ENCODE measurements at places on chromosomes 3 and 15. TPM values are rescaled to one million over a fixed set of nuclear protein-coding genes. Genes with fewer than 3 reads are reported as not detected.

The MYEF2 gene
- total RNA-seq: 73.0 TPM

The CYP1A1 gene
- total RNA-seq: not detected

The SCG5 gene
- 2.6 TPM for total RNA-seq

The ANKRD34C gene
- total RNA-seq: 0.30 TPM

The GOLGA6A gene
- total RNA-seq: not detected

The GUCA1C gene
- not detected for total RNA-seq

DNA sequence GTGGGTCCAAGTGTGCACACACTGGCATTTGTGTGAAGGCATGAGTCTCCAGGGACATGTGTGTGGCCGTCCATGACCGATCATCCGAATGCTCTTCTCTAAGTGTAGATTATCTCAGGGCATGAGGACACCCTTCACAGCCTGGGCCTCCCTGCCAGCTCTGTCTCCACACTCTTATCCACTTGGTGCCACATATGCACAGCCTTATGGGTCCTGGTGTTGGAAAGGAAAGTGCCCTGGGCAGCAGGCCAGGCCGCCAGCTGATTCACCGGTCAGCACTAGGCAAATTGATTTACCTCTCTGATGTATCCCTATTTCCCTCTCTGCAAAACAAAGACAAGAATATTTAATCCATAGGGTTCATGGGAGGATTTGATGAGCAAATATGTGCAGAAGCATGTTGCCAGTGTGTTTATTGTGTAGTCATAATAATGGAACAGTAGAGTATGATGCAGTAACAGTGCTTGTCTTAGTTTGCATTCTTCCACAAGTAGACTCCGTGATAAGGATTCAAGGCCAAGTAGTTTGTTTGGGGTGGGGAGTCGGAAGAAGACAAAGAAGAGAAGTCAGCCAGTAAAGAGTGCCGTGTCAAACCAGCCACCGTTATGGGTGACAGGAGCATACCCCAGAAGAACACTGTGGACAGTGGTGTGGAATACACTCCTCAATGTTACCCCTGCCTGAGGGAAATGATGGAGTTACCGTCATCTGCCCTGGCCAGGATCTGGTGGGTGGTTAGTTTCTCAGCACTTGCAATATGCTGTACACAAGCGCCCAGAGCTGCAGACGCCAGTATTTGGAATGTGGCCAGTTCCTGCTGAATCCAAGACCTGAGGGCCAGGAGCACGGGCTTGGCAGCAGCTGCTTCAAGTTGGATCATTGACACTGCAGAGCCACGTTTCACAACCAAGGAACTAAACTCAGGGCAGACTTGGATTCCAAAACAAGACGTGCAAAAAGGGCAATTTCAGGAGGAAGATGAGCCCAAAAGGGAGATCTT, 85.1 kb downstream of the MTHFS start:
- H3K4me1 ChIP-seq: no peaks in the 10 kb centered on the region
- no peak overlapping the region for H3K4me3 ChIP-seq
- H3K27me3 ChIP-seq: no peaks in the 10 kb centered on the region

DNA sequence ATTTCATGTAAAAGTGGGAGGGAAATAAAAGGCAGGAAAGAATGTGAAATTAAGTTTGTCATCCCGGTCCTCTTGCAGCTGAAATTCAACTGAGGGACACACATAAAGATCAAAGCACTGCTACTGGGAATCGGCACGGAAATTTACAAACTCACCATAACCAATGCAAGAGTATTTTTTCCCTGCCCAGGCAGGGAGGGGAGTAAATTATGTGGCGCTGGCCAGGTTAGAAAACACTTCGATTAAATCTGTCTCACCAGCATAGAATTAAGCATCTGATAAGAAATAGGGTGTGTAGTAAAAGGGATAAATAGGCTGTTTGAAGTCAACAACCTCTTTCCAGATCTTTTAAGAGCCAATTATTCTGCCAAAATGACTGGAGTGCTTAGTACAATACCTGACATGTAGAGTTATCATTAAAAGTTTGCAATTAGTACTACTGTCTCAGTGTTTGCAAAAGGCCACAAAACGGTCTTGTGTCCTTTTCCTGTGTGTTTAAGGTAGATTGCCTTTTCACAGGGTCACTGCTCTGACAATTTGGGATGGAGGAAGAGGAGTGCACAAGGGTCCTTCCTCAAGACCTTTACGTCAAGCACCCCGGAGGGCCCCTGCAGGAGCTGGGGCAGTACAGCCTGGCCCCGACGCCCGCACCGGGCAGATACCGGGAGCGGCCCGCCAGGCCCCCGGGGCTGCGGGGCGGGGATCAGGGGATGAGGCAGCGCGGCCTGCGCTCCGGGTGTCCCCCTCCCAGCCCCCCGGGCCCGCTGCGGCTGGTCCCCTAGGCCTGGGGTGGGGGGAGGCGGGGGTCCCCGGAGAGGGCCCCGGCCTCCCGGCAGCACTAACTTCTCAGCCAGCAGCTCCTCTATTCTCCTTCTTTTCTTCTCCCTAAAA, 651 bp downstream of the UBA3 start:
- H3K27me3 ChIP-seq: no peaks in the 10 kb centered on the region
- no peak for DNase-seq
- no peak overlapping the region for H3K27ac ChIP-seq
- H3K4me1 ChIP-seq: peaks cover 4% of the 10 kb centered on the region
- H3K4me3 ChIP-seq: peak overlapping the region; percentile 100
- no peaks in the 10 kb centered on the region for H3K36me3 ChIP-seq

DNA sequence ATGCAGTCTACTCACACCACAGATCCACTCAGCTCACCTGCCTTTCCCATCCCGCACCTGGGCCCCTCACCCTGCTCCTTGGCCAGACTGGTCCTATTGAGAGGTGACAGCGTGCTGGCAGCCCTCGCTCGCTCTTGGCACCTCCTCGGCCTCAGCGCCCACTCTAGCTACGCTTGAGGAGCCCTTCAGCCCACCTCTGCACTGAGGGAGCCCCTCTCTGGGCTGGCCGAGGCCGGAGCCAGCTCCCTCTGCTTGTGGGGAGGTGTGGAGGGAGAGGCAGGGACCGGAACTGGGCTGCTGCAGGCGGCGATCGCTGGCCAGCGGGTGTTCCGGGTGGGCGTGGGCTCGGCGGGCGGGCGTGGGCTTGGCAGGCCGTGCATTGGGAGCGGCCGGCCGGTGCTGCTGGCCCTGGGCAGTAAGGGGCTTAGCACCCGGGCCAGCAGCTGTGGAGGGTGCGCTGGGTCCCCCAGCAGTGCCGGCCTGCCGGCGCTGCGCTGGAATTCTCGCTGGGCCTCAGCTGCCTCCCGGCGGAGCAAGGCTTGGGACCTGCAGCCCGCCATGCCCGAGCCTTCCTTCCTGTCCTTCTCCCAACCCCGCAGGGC, 45.5 kb upstream of the USP3 start:
- no peak overlapping the region for H3K4me3 ChIP-seq
- H3K27me3 ChIP-seq: no peaks in the 10 kb centered on the region
- no peaks in the 10 kb centered on the region for H3K4me1 ChIP-seq
- H3K27ac ChIP-seq: no peak overlapping the region
- no peak for DNase-seq

GRCh38 chr3:29901097-29901496, 620.2 kb downstream of the RBMS3 start:
- no peak overlapping the region for H3K4me3 ChIP-seq
- H3K27me3 ChIP-seq: no peaks in the 10 kb centered on the region
- DNase-seq: no peak

DNA sequence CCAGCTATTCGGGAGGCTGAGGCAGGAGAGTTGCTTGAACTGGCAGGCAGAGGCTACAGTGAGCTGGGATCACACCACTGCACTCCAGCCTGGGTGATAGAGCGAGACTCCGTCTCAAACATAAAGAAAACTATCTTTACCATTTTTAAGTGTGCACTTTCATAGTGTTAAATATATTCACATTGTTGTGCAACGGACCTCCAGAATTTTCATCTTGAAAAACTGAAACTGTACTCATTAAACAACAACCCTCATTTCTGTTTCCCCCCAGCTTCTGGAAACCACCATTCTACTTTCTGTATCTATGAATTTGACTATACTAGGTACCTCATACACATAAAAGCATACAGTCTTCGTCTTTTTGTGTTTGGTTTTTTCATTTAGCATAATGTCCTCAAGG, 375.1 kb downstream of the SHQ1 start:
- H3K27ac ChIP-seq: no peak overlapping the region
- H3K36me3 ChIP-seq: no peaks in the 10 kb centered on the region
- H3K4me3 ChIP-seq: no peak overlapping the region
- no peaks in the 10 kb centered on the region for H3K27me3 ChIP-seq
- no peak for DNase-seq

DNA sequence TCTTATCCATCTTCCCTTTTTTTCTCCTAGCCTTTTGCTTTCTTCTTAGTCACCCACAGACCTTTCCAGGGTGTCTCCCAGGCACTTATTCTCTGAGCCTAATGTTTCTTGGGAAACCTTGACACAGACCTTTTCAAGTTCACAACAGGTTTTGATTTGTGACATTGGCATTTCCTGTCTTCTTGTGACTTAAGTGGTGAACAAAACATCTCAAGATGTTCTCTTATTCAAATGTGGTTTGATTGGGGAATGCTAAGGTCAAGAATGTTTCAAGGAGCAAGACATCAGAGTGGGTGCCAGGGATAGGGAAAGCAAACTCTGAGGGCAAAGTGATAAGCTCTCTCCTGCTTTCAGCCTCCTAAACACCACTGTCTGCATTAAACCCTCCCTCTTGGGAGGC, 68.2 kb upstream of the GSK3B start:
- H3K4me1 ChIP-seq: peaks cover 2% of the 10 kb centered on the region
- no peak overlapping the region for H3K4me3 ChIP-seq
- no peaks in the 10 kb centered on the region for H3K27me3 ChIP-seq
- no peak for DNase-seq
- H3K36me3 ChIP-seq: no peaks in the 10 kb centered on the region
- no peak overlapping the region for H3K27ac ChIP-seq

- H3K27me3 ChIP-seq: no peaks in the 10 kb centered on the region
- H3K36me3 ChIP-seq: no peaks in the 10 kb centered on the region
- no peaks in the 10 kb centered on the region for H3K4me1 ChIP-seq
- no peak overlapping the region for H3K27ac ChIP-seq
Measured at GRCh38 chr3:69460034-69460433, 74.1 kb upstream of the FRMD4B start.

DNA sequence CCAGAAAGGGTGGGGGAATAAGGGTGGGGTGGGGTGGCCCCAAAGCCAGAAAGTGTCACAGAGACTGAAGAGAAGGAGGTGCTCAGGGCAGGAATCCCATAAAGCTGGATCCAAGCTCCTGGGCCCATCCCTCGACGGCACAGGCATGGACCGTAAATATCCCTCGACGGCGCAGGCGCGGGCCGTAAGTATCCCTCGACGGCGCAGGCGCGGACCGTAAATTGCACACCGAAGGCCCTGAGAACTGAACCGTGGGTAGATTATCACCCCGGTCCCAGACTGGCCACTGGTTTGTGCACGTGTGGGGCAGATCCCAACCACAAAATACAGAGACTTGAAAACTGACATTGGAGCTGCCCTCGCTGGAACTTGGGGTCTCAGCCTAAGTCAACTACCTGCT, 41.3 kb upstream of the MUC4 start:
- no peaks in the 10 kb centered on the region for H3K27me3 ChIP-seq
- H3K4me1 ChIP-seq: no peaks in the 10 kb centered on the region
- DNase-seq: no peak
- no peak overlapping the region for H3K4me3 ChIP-seq

- no peak overlapping the region for H3K27ac ChIP-seq
- no peak overlapping the region for H3K4me3 ChIP-seq
- H3K4me1 ChIP-seq: no peaks in the 10 kb centered on the region
- no peaks in the 10 kb centered on the region for H3K27me3 ChIP-seq
Measured at GRCh38 chr15:39944726-39945125, 10.8 kb downstream of the EIF2AK4 start.

GRCh38 chr15:101718896-101719295, 5.4 kb downstream of the TARS3 start:
- H3K27me3 ChIP-seq: no peaks in the 10 kb centered on the region
- no peak for DNase-seq
- H3K36me3 ChIP-seq: peaks cover 9% of the 10 kb centered on the region
- H3K4me3 ChIP-seq: no peak overlapping the region
- H3K4me1 ChIP-seq: peaks cover 1% of the 10 kb centered on the region
